ENCODE measurements at places on chromosomes 12 and 14.

DNA sequence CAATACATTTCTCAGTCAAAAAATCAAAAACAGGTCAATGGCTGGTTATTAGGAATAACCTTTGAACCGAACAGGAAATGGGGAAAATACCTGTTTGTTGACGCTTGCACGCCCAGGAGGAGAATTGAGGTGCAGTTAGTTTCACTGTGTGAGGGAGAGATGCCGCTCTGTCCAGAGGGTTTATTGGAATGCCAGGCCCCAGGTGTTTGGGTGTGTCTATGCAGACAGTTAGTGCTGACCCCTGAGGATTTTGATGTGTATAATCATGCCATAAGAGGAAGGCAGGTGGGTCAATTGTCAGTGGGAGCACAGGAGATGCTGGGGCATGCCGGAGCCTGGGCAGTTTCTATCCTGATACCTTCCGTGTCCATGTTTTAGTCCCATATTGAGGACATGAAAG is 100.8 kb upstream of the DIO3 start:
- DNase-seq = no peak

GRCh38 chr12:94621662-94622359 is 28.5 kb downstream of the TMCC3 start:
- no peak for DNase-seq

DNA sequence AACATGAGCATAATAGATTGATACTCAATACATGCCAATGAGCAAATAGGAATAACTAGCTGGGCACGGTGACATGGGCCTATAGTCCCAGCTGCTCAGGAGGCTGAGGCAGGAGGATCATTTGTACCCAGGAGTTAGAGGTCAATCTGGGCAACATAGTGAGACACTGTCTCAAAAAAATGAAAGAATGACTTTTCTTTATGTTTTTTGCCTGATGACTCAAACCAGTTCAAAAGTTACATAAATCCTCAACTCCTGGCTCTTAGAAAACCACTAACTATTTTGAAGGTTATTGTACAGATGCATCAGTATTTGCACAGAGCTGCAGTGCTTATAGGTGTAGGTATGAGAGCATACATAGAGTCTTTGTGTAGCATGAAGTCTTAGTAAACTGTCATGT is 219.2 kb upstream of the RGS6 start:
- DNase-seq = no peak

- DNase-seq = no peak
Observed at GRCh38 chr12:89787763-89788162, 79.1 kb upstream of the ATP2B1 start.
